Right lobe of liver (tissue), 6 donors: ENCODE measurements at places on chromosomes 3 and 15. TPM values are rescaled to one million over a fixed set of nuclear protein-coding genes. Genes with fewer than 3 reads are reported as not detected.

GRCh38 chr3:172561897-172562640, 38.8 kb upstream of the TNFSF10 start:
- DNase-seq: no peak

DNA sequence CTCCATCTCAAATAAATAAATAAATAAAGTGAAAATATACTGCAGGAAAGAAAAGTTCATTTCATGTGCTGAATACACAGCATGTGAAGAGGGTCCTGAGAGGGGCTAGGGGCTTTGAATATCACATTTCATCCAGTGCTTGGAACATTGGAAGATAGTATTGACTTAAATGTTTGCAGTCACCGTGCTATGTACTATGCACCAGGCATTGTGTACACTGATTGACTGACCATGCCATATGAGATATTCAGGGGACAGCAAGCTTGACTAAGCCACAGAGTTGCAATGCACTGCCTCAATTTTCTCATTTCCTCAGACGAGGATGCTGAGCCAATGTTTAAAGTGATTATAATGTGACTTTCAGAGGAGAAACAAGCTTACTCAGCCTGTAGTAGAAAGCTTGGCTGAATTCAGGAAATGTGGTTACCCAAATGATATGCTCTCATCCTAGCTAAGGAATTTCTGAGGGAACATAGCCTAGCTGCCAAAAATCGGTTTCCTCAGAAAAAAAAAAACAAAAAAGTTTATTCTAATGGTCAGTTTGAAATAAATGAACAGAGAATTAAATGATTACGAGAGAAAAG, 557.9 kb downstream of the FGF12 start:
- no peak for DNase-seq

GRCh38 chr3:5160940-5161858, 26.3 kb upstream of the EDEM1 start:
- DNase-seq: no peak

GRCh38 chr3:5002174-5002870, 23.1 kb downstream of the BHLHE40 start:
- DNase-seq: no peak

DNA sequence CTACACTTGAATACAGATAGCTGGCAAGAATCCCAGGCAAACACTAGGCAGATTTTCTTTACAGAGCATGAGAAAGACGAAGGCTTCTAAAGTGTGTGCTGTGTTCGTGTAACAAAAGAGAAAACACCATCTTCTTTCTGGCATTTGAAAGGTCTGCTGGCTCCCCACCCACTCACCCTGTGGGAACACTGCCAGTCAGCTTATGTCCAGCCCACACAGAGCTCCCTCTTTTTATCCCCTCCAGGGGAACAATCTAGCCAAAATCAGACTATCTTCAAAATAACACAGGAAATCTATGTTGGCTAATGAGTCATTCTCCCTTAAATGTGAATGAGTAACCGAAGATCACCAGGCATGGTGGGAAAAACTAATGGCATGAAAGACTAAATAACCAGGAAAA, 45.6 kb upstream of the PAQR5 start:
- no peak for DNase-seq

DNA sequence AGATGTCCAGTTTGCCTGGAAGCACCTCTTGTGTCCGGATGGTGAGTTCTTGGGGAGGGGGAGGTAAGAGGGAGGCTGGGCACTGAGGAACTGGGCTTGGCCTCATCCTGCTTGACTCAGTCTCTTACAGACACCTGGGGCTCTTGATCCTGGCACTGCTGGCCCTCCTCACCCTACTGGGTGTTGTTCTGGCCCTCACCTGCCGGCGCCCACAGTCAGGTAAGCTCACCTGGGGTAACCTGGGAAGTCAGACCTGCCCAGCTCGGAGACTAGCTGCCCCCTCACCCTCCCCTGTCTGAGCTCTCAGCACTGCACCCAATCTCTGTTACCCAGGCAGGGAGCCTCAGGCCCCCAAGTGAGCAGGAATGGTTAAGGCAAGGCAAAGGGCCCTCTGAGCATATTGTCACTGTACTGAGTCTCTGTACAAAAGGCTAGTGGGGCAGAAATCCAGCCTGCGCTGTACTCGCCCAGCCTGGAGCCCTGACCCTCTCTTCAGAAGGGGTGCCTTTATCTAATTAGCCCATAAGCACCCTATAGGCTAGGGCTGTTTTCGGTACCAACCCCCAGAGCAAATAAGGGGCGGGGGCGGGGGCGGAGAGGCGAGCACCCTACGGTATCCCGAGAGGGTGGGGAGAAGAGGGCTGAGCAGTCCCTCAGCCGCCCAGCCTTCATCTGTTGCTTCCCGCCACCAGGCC, 2.2 kb upstream of the IL17RC start:
- no peak for DNase-seq

- no peak for DNase-seq
Measured at GRCh38 chr15:76799760-76800159, 105.4 kb downstream of the SCAPER start.

- no peak for DNase-seq
Measured at GRCh38 chr15:65026756-65027155, 2.7 kb downstream of the MTFMT start.

GRCh38 chr3:18717598-18717997, 292.5 kb upstream of the SATB1 start:
- DNase-seq: no peak

- DNase-seq: no peak
Measured at GRCh38 chr15:25470230-25470629, 31.4 kb upstream of the UBE3A start.

GRCh38 chr3:71548705-71549384, 34.7 kb downstream of the FOXP1 start:
- DNase-seq: no peak

DNA sequence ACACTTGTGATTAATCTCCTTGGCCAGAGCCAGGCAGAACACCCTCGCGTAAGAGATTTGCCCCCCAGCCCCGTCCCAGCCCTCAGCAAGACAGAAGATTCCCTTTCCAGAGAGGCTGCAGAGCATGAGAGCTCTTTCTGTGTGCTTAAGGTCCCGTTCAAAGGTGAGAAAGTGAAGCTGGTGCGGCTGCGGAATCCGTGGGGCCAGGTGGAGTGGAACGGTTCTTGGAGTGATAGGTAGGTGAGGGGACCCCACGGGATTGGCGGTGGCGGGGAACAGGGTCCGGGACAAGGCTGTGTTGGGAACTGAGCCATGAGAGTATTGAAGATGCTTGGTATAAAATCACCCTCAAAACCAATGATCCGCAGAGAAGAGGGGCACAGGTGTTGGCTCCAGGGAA, 34.8 kb downstream of the CAPN3 start:
- DNase-seq: no peak

DNA sequence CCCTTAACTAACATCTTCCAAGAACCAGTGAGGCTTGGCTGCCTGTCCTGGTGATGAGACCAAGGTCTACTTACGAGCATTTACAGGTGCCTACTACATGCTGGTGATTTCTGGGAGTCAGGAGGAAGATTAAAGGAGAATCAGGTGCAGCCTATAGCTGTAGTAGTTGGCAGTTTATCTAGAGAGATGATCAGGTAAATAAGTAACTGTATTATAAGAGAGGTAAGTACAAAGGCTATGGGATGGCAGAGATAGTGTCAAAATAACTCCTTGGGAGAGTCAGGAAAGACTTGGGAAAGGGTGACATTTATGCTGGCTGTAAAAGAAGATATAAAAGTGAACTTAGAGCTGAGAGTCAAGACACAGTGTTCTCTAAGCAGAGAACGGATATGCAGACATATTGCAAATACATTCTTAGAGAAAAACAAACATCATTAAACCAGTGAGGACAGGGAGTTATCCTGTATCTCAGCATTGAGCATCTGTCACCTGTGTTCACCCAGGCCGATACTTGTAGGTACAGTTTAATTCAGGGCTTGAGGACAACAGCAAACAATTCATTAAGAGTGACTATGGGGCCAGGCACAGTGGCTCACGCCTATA, 49.7 kb upstream of the ACP3 start:
- no peak for DNase-seq

DNA sequence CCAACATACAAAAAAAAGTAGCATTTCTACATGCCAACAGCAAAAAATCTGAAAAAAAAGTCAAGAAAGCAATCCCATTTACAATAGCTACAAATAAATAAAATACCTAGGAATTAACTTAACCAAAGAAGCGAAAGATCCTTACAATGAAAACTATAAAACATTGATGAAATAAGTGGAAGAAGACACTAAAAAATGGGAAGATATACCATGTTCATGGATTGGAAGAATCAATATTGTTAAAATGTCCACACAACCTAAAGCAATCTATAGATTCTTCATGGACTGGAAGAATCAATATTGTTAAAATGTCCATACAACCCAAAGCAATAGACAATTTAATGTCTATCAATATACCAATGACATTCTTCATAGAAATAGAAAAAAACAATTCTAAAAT, 21.0 kb downstream of the PEAK1 start:
- DNase-seq: no peak

The STAC gene
- total RNA-seq: 0.92 TPM

The ALG1L2 gene
- not detected for total RNA-seq

The ETV5 gene
- 7.9 TPM for total RNA-seq

The NRG4 gene
- 2.2 TPM for total RNA-seq

The TUSC7 gene
- total RNA-seq: not detected

The PRSS50 gene
- total RNA-seq: 0.07 TPM

The SH2D7 gene
- not detected for total RNA-seq

The CPN2 gene
- 304 TPM for total RNA-seq

The ACP3 gene
- total RNA-seq: 0.49 TPM
